ENCODE measurements at places on chromosomes 7 and 10.

DNA sequence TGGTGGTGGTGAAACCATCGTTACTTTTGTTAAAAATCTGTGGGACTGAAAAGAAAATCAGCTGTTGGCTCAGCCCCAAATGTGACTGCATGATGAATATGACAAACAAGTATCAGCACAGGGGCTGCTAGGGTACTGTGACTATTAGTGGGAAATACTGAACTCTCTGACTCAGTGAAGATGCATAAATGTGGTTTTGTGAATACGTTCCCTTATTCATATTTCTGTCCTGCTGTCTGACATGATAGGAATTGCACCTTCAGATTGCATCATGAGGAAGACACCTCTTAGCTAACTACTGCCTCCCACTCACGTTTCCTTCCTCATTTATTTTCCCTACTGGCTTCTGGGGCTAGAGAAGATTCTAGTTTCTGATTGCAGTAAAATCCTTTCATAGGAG lies 1.4 kb downstream of the CLEC5A start:
- no peak for DNase-seq

GRCh38 chr7:9958486-9958885 lies 1015.2 kb upstream of the PHF14 start:
- no peak for DNase-seq

DNA sequence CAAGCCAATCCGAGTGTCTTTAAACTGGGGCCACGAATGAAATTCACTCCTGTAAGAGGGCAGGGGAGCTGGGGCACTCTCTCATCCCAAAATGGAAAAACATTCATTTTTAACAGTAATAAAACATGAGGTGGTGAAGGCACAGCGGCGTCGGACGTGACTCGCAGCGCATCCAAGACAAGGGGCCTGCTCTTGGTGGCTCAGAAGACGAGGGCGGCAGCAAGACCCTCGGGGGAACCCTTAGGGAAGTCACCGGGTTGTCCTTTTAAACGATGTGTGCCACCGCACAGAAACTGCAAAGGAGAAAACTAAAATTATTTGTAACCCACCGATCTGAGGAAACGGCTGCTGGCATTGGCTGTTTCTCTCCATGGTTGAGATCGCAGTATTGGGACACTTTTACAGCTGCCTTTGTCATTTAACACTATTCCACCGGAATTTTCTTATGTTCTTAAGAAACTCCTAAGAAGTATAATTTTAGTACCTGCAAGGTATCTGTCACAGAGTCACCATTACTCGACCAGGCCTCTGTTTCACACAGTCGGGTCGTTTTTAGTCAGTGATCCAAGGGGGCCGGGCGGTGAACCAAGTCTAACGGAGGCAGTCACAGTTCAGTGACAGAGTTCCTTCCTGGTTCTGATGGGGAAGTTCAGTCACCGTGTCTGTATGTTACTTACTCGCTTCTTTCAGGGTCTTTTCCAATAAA lies 159.3 kb downstream of the PTPRN2 start:
- DNase-seq = peak; percentile 33

GRCh38 chr7:103765901-103766300 lies 223.6 kb downstream of the RELN start:
- DNase-seq = no peak

- no peak for DNase-seq
These were observed 3.3 kb upstream of the SHH start for GRCh38 chr7:155815332-155816191.

DNA sequence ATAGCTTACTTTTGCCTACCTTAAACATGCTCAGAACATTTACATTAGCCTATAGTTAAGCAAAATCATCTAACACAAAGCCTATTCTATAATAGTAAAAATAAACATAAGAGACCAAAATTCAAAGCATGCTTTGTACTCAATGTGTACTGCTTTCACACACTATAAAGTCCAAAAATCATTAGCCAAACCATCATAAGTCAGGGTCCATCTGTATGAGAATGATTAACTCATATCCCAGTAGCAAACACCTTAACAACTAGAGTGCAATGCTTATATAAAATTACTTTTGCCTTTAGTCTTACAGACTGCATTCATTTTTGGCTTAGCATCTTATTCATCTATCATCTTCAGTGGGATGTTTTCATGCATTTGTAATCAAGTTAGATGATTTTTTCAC lies 49.4 kb upstream of the VWC2 start:
- no peak for DNase-seq

- DNase-seq = no peak
These were observed 509.0 kb downstream of the GATA3 start for GRCh38 chr10:8563478-8563877.

GRCh38 chr7:104972500-104972899 lies 41.5 kb upstream of the KMT2E start:
- DNase-seq = no peak

DNA sequence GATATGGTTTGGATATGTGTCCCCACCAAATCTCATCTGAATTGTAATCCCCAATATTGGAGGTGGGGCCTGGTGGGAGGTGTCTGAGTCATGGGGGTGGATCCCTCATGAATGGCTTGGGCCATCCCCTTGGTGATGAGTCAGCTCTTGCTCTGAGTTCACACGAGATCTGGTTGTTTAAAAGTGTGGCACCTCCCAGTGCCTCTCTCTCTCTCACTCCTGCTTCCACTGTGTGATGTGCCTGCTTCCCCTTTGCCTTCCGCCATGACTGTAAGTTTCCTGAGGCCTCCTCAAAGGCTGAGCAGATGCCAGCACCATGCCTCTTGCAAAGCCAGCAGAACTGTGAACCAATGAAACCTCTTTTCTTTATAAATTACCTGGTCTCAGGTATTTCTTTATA lies 4.8 kb upstream of the GCK start:
- no peak for DNase-seq

GRCh38 chr7:22435105-22435504 lies 64.9 kb downstream of the STEAP1B start:
- no peak for DNase-seq

DNA sequence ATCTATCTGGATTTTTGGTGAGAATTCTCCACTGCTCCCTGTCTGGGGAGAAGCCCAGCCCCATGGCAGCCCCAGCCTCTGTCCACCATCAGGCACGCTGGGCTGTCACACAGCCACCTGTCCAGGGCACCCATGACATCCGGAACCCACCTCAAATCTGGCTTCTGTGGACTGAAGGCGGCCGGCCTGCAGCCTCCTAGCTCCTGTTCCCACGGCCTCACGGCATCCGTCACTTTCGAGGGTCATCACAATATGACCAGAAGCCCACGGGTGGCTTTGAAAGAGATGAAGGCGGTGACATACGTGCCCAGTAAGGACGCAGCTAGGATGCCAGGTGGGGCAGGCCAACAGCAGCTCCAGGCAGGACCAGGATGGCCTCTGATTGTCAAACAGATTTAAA lies 140.9 kb downstream of the PTPRN2 start:
- no peak for DNase-seq

GRCh38 chr10:104264783-104265182 lies 4.2 kb upstream of the GSTO2 start:
- DNase-seq = no peak

GRCh38 chr7:27774717-27775328 lies 34.9 kb downstream of the TAX1BP1 start:
- no peak for DNase-seq

DNA sequence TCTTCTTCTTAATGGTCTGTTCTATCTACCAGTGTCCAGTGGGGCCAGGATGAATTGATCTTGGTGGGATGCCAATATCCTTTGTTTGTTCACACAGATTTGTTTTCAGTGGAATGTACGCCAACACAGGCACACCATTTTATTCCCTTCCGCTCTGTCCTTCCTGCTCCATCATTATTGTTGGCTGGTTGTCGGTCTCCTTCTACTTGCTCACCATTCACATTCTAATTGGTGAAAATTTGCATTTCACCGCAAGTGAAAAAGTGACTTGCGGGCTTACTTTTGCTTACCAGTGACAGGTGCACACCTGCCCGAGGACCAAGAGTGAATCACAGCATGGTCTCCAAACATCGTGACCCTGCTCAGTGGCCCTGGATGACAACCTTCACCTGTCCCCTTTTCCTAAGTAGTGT lies 148.3 kb downstream of the NOC3L start:
- DNase-seq = no peak

DNA sequence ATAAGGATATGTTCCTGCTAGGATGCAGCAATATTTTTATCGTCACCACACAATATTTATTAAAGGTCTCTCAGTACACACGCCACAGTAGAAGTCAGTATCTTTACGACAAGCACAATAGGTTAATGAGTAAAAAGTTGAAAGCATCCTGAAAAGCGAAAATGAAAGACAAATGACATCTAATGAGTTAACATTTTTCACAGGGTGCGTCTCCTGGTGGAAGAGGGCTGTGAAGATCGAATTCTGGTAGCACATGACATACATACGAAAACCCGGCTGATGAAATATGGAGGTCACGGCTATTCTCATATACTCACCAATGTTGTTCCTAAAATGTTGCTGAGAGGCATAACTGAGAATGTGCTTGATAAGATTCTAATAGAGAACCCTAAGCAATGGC lies 10.8 kb downstream of the C1QL3 start:
- no peak for DNase-seq

GRCh38 chr10:86402283-86402941 lies 35.8 kb upstream of the GRID1 start:
- no peak for DNase-seq

GRCh38 chr10:97607095-97607636 lies 17.6 kb downstream of the C10orf62 start:
- no peak for DNase-seq

- DNase-seq = no peak
These were observed 28.0 kb downstream of the LMTK2 start for GRCh38 chr7:98134420-98135228.

DNA sequence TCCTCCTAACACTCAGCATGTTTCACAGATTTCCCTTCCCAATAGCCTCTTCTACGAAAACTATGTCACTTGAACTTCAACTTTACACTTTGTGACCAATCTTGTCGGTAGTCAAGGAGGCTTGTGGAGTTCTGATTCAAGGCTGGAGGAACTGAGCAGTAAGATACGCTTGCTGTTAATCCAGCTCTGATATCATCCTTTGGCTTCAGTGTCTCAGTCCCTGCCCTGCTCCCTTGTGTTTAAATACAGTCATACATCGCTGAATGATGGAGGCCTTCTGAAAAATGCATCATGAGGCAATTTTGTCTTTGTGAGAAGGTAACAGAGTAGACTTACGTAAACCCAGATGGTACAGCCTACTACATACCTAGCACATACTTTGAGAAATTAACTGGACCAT lies 173.6 kb downstream of the RNF133 start:
- DNase-seq = no peak

GRCh38 chr10:49550563-49550962 lies 11.6 kb upstream of the ERCC6 start:
- no peak for DNase-seq

- DNase-seq = peak; percentile 35
These were observed 10.5 kb upstream of the MTPAP start for GRCh38 chr10:30359373-30360206.

- DNase-seq = no peak
These were observed 10.4 kb upstream of the GSAP start for GRCh38 chr7:77426521-77427051.

GRCh38 chr7:107392830-107393229 lies 77.0 kb upstream of the GPR22 start:
- no peak for DNase-seq

DNA sequence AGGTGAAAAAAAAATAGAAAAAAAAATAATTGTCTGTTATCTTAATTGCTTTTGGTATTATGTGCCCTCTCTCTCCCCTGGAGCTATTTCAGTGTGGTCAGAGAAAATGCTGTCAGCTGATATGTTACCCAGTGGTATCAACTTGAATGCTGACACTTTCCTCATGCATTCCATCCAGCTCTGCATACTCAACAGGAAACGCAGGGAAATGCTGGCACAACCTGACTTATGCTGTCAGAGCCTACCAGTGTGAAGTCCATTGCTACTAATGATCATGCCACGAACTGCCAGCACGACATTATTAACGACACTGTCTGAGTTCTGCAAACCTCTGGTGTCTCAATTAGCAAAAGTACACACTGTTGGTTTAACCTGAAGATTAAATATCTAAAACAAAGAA lies 182.8 kb downstream of the ZWINT start:
- DNase-seq = no peak

Data from tibial artery (tissue), 4 donors.